ENCODE measurements at places on chromosomes 12 and 14. TPM values are rescaled to one million over a fixed set of nuclear protein-coding genes. Genes with fewer than 3 reads are reported as not detected.

Gene RFX4
- not detected for total RNA-seq

DNA sequence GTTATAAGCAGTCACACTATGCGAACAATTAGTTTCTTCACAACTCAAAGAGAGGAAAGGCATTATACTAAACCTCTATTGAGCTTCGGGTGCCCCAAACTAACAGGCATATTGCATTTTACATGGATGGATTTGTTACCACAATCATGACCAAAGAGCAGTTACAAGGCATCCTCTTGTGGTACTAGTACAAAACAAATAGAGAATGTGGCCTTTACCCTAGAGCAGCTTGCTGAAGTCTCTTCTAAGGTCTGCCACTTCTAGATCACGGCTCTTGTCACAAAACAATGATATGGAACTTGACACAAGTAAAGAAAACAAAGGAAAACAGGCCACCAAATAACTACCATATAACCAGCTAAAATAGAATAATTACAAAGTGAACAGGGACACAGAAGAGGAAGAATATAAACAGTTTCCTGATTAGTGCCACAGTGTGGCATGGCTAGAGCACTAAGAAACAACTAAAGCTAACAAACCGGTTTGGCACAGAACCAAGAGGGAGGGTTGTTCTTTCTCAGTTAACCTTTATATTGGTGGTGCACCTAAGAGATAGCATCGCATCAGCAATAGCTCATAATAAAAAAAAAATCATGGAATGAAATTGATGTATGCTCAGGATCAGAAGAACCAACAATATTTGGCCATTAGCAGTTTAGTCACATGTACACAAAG lies 209.7 kb upstream of the ATP2B1 start:
- no peaks in the 10 kb centered on the region for H3K27me3 ChIP-seq
- no peaks in the 10 kb centered on the region for H3K4me1 ChIP-seq
- DNase-seq = no peak
- H3K27ac ChIP-seq = no peak overlapping the region
- no peak overlapping the region for H3K4me3 ChIP-seq
- H3K36me3 ChIP-seq = no peaks in the 10 kb centered on the region

Gene VRTN
- not detected for total RNA-seq

Gene FAIM2
- total RNA-seq = 0.39 TPM

- H3K36me3 ChIP-seq = peaks cover 18% of the 10 kb centered on the region
- no peak overlapping the region for H3K4me3 ChIP-seq
- H3K4me1 ChIP-seq = peaks cover 2% of the 10 kb centered on the region
Measured at GRCh38 chr14:64459405-64460136, 5.7 kb upstream of the AKAP5 start.

- H3K27me3 ChIP-seq = no peaks in the 10 kb centered on the region
- no peak for DNase-seq
- no peak overlapping the region for H3K4me3 ChIP-seq
- peak overlapping the region; percentile 83 for H3K27ac ChIP-seq
- H3K4me1 ChIP-seq = peaks cover 34% of the 10 kb centered on the region
Measured at GRCh38 chr12:7989827-7990491, 42.6 kb upstream of the FOXJ2 start.

GRCh38 chr14:100105357-100106169 lies 40.3 kb downstream of the EVL start:
- H3K4me3 ChIP-seq = no peak overlapping the region
- H3K4me1 ChIP-seq = peaks cover 56% of the 10 kb centered on the region
- peak overlapping the region; percentile 20 for H3K27ac ChIP-seq
- no peak for DNase-seq
- no peaks in the 10 kb centered on the region for H3K27me3 ChIP-seq

GRCh38 chr12:116076399-116076798 lies 201.1 kb downstream of the MED13L start:
- DNase-seq = no peak
- H3K27me3 ChIP-seq = no peaks in the 10 kb centered on the region
- no peak overlapping the region for H3K27ac ChIP-seq
- H3K4me3 ChIP-seq = no peak overlapping the region
- no peaks in the 10 kb centered on the region for H3K36me3 ChIP-seq

DNA sequence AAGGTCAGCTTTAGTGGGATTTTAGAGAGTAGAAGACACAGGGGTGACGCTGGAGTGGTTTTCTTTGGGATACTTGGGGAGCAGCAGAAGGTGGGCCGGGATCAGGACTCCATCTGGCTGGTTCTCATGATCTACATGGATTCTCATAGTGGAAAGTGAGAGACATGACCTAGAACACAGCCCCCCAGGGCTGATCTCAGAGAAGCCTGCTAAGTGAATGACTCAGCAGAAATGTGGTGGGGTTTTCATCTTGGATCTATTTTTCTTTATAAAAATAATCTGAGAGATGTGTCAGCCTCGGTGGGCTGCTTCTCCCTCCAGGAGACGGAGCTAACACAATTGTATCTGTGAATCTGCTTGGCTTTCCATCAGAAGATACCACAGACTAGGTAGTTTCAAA lies 484.4 kb downstream of the TMEM121 start:
- DNase-seq = no peak
- no peaks in the 10 kb centered on the region for H3K4me1 ChIP-seq
- H3K27me3 ChIP-seq = no peaks in the 10 kb centered on the region
- no peak overlapping the region for H3K4me3 ChIP-seq
- no peaks in the 10 kb centered on the region for H3K36me3 ChIP-seq

DNA sequence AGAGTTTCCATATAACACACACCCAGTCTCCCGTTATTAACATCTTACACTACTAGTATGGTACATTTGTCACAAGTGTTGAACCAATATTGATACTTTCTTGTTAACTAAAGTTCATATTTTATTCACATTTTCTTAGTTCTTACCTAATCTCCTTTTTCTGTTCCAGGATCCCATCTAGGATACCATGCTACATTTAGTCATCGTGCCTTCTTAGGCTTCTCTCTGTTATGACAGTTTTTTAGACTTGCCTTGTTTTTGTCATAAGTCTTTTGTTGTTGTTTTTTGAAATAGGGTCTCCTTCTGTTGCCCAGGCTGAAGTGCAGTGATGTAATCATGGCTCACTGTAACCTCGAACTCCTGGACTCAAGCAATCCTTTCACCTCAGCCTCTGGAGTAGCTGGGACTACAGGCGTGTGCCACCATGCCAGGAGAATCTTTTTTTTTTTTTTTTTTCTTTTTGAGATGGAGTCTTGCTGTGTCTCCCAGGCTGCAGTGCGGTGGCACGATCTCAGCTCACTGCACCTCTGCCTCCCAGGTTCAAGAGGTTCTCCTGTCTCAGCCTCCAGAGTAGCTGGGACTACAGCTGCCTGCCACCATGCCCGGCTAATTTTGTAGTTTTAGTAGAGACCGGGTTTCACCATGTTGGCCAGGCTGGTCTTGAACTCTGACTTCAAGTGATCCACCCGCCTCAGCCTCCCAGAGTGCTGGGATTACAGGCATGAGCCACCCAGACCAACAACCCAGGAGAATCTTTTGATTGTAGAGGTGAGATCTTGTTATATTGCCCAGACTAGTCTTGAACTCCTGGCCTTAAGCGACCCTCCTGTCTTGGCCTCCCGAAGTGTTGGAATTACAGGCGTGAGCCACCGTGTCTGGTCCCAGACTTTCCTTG lies 59.1 kb upstream of the HECTD1 start:
- no peaks in the 10 kb centered on the region for H3K27me3 ChIP-seq
- H3K36me3 ChIP-seq = no peaks in the 10 kb centered on the region
- H3K4me3 ChIP-seq = no peak overlapping the region
- H3K4me1 ChIP-seq = peaks cover 8% of the 10 kb centered on the region
- H3K27ac ChIP-seq = no peak overlapping the region
- DNase-seq = no peak

Gene PRH2
- not detected for total RNA-seq

Measured in upper lobe of left lung (tissue), 6 donors.